ENCODE measurements at places on chromosomes 1 and 21. TPM values are rescaled to one million over a fixed set of nuclear protein-coding genes. Genes with fewer than 3 reads are reported as not detected.

- peaks cover 34% of the 10 kb centered on the region for H3K4me1 ChIP-seq
These were observed 1.0 kb upstream of the IER5 start for GRCh38 chr1:181087400-181087901.

DNA sequence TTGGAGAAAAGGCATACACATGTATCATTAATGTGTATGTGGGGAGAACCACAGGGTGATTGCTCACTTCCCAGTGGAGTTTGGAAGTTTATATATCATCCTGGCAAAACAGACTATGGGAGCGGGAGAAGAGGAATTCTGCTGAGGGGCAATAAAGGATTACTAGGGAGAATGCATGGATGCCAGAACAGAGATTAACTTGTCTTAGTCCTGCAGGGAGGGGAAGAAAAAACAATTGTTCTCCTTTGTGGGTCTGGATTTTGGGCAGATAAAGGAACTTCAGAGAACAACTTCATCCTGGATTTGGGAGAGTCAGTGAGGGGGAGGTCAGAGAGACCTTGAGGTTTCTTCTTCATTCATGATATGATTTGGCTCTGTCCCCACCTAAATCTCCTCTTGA lies 55.9 kb upstream of the SOX13 start:
- peaks cover 34% of the 10 kb centered on the region for H3K27me3 ChIP-seq
- DNase-seq, result no peak
- no peaks in the 10 kb centered on the region for H3K4me1 ChIP-seq
- H3K27ac ChIP-seq, result no peak overlapping the region
- H3K36me3 ChIP-seq, result no peaks in the 10 kb centered on the region

- no peak for DNase-seq
- H3K27me3 ChIP-seq, result no peaks in the 10 kb centered on the region
- no peak overlapping the region for H3K27ac ChIP-seq
These were observed 75.1 kb upstream of the NEGR1 start for GRCh38 chr1:72357411-72357810.

DNA sequence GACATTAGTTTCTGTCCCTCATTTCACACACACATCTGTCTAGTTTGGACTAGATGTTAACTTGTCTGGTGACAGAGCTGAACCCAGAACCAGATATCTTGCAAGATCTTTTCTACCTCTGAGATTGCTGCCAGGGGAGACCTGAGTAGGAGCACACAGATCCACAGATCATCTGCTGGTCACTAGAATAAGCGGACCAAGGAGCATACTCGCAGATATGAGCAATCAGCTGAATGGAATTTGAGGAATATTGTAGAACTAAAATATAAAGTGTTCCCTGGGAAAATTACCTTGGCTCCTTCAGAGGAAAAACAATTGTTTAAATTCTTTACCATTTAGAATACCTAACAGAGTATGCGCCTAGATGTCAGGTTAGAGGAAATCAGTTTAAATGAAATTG lies 90.7 kb downstream of the TNFSF18 start:
- H3K4me1 ChIP-seq, result peaks cover 13% of the 10 kb centered on the region
- H3K27ac ChIP-seq, result no peak overlapping the region
- no peak for DNase-seq
- H3K4me3 ChIP-seq, result no peak overlapping the region
- H3K27me3 ChIP-seq, result no peaks in the 10 kb centered on the region

DNA sequence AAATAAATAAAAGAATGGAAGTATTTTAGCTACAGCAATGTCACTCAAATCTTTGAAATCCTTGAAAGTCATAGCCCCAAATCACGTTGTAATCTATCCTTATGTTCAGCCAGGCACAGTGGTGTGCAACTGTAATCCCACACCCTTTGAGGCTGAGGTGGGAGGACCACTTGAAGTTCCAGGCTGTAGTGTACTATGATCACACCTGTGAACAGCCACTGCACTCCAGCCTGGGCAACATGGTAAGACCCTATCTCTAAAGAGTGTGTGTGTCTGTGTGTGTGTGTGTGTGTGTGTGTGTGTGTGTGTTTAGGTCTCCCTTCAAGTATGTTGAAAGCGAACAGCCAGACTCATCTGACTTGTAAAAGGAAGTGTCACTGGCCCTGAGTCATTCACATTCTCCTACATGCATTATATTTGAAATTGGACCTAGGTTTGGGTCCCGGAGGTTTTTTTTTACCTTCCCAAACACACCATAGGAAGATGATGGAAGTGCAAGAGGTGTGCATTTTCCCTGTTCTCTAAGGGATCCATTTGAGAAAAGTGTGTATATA lies 50.1 kb downstream of the ZNF281 start:
- no peaks in the 10 kb centered on the region for H3K36me3 ChIP-seq
- peak; percentile 8 for DNase-seq
- H3K4me3 ChIP-seq, result no peak overlapping the region
- H3K4me1 ChIP-seq, result peaks cover 7% of the 10 kb centered on the region
- H3K27ac ChIP-seq, result no peak overlapping the region

- H3K4me1 ChIP-seq, result peaks cover 33% of the 10 kb centered on the region
- no peaks in the 10 kb centered on the region for H3K36me3 ChIP-seq
- peak overlapping the region; percentile 90 for H3K27ac ChIP-seq
These were observed 663 bp downstream of the CAMTA1 start for GRCh38 chr1:6785728-6786505.

DNA sequence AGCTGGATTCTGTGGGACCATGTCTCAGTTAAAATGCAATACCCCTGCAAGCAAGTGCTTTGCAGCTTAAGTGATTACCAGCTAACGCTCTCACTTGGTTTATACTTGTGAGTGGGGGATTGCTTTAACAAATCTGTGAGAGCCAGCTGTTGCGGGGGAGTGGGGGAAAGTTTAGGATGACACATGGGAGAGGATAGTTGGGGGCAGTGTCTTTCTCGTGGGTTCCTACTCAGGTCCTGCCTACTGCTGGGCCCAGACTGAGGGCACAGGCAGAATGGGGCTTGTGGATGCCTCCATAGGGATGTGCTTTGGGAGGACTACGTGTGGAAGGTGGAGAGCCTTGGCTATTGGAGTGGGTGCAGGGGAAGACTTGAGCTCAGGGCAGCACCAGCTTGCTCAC lies 60.1 kb downstream of the ELK4 start:
- no peak overlapping the region for H3K27ac ChIP-seq
- H3K4me1 ChIP-seq, result peaks cover 5% of the 10 kb centered on the region
- H3K27me3 ChIP-seq, result peaks cover 70% of the 10 kb centered on the region

- no peak overlapping the region for H3K4me3 ChIP-seq
- H3K36me3 ChIP-seq, result no peaks in the 10 kb centered on the region
- H3K27me3 ChIP-seq, result no peaks in the 10 kb centered on the region
- peak; percentile 83 for DNase-seq
- H3K4me1 ChIP-seq, result no peaks in the 10 kb centered on the region
- no peak overlapping the region for H3K27ac ChIP-seq
These were observed 29.2 kb upstream of the LRRC3 start for GRCh38 chr21:44425895-44426662.

DNA sequence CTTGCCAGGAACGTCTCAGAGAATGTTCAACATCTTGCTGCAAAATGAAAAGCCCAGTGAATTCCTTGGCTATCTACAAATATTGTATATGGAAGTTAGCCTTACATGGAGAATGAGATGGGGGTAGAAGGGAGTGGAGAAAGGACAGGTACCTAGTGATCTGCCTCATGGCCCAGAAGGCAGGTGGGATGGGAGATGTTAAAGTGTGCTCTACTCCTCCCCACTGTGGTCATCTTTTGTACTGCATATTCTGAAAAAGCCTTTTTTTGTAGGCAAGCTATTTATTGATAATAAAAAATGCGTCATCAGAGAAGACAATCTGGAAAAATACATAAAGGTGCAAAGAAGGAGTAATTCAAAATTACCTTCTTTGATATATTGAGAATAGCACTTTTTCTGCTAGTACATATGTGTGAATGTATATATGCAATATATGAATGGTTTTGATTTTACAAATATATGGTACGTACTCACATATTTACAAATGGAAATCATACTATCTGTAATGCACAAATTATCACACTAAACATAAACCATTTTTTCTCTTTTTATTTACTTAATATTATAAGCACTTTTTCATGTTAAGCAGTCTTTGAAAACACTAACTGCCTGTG lies 19.1 kb upstream of the SLC5A9 start:
- H3K36me3 ChIP-seq, result no peaks in the 10 kb centered on the region
- no peak overlapping the region for H3K27ac ChIP-seq
- H3K4me1 ChIP-seq, result no peaks in the 10 kb centered on the region
- peak; percentile 8 for DNase-seq
- H3K4me3 ChIP-seq, result no peak overlapping the region

GRCh38 chr1:75668813-75669212 lies 55.7 kb upstream of the ACADM start:
- no peaks in the 10 kb centered on the region for H3K4me1 ChIP-seq
- no peak for DNase-seq
- no peaks in the 10 kb centered on the region for H3K36me3 ChIP-seq

GRCh38 chr1:245576323-245576722 lies 421.5 kb downstream of the KIF26B start:
- no peak overlapping the region for H3K27ac ChIP-seq
- peaks cover 8% of the 10 kb centered on the region for H3K4me1 ChIP-seq
- H3K36me3 ChIP-seq, result no peaks in the 10 kb centered on the region
- H3K27me3 ChIP-seq, result peaks cover 30% of the 10 kb centered on the region
- no peak overlapping the region for H3K4me3 ChIP-seq

DNA sequence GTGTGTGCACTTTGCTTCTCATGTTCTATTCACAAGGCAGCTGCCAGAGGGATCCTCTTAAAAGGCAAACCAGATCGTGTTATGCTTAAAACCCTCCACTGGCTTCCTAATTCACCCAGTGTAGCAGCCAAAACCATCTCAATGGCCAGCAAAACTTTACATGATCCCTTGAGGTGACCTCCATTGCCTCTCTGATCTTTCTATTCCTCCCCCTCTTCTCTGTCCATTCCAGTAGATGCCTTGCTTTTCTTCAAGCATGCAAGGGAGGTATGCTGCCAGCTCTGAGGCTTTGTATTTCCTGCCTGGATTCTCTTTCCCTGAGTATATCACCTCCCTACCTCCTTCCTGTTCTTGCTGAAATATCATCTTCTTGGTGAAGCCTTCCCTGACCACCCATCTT lies 93.2 kb upstream of the KCNK2 start:
- H3K4me1 ChIP-seq, result peaks cover 12% of the 10 kb centered on the region
- H3K36me3 ChIP-seq, result no peaks in the 10 kb centered on the region
- no peak overlapping the region for H3K27ac ChIP-seq
- no peaks in the 10 kb centered on the region for H3K27me3 ChIP-seq

DNA sequence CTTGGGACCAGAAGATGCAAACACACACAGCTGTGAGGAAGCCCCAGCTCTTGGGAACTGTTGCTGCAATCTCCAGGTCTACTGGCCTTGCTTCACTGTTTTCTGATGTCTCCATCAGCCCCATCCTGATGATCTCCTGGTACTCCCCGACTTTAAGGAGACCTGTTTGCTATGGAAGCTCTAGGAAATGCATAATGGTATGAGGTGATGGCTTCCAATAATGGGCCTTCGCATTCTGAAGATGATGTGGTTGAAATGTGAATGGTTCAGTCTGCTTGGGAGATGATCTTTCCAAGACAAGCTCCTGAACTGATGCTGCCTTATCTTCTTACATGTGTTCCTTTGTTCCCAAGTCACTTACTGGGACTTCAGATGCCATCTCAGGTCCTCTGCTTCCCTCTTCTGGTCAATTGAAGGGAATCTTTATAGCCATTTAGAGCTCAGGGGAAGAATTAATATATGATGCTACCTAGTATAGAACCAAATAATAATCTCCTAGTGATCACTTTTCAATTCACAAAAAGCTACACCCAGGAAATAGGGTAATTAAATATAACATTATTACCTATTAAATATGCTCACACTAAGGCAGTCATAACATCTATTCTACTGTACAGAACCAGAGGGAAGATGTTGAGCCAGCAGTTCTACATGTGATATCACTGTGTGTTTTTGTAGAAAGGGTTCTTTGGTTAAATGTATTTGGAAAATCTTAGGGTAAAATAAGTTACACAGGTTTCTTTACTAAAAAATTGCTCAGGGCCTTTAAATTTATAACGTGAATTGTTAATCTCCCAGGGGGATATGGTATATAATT lies 73.9 kb upstream of the VTCN1 start:
- no peak for DNase-seq
- H3K4me3 ChIP-seq, result no peak overlapping the region
- H3K4me1 ChIP-seq, result no peaks in the 10 kb centered on the region
- no peaks in the 10 kb centered on the region for H3K36me3 ChIP-seq
- no peak overlapping the region for H3K27ac ChIP-seq

- DNase-seq, result no peak
- H3K4me1 ChIP-seq, result no peaks in the 10 kb centered on the region
These were observed 13.0 kb downstream of the CHIT1 start for GRCh38 chr1:203216274-203217138.

- H3K4me1 ChIP-seq, result peaks cover 19% of the 10 kb centered on the region
- H3K4me3 ChIP-seq, result no peak overlapping the region
- H3K27ac ChIP-seq, result no peak overlapping the region
- DNase-seq, result no peak
These were observed 15.7 kb upstream of the FGR start for GRCh38 chr1:27650539-27651175.

GRCh38 chr1:89993541-89993940 lies 1.4 kb upstream of the ZNF326 start:
- no peak overlapping the region for H3K27ac ChIP-seq
- H3K27me3 ChIP-seq, result peaks cover 5% of the 10 kb centered on the region
- H3K4me1 ChIP-seq, result peaks cover 26% of the 10 kb centered on the region
- H3K36me3 ChIP-seq, result peaks cover 6% of the 10 kb centered on the region

GRCh38 chr21:33539616-33540015 lies 2.3 kb downstream of the GART start:
- H3K27me3 ChIP-seq, result no peaks in the 10 kb centered on the region
- no peak for DNase-seq
- no peak overlapping the region for H3K27ac ChIP-seq
- H3K4me1 ChIP-seq, result peaks cover 23% of the 10 kb centered on the region
- H3K36me3 ChIP-seq, result peaks cover 19% of the 10 kb centered on the region
- H3K4me3 ChIP-seq, result no peak overlapping the region

- no peak overlapping the region for H3K4me3 ChIP-seq
- DNase-seq, result no peak
- H3K27ac ChIP-seq, result no peak overlapping the region
- peaks cover 16% of the 10 kb centered on the region for H3K4me1 ChIP-seq
- H3K36me3 ChIP-seq, result no peaks in the 10 kb centered on the region
These were observed 4.1 kb upstream of the CHML start for GRCh38 chr1:241644259-241644658.

GRCh38 chr1:65062339-65062738 lies 85.7 kb upstream of the AK4 start:
- peaks cover 29% of the 10 kb centered on the region for H3K4me1 ChIP-seq
- no peak overlapping the region for H3K27ac ChIP-seq
- no peak overlapping the region for H3K4me3 ChIP-seq
- H3K27me3 ChIP-seq, result peaks cover 7% of the 10 kb centered on the region
- DNase-seq, result no peak

DNA sequence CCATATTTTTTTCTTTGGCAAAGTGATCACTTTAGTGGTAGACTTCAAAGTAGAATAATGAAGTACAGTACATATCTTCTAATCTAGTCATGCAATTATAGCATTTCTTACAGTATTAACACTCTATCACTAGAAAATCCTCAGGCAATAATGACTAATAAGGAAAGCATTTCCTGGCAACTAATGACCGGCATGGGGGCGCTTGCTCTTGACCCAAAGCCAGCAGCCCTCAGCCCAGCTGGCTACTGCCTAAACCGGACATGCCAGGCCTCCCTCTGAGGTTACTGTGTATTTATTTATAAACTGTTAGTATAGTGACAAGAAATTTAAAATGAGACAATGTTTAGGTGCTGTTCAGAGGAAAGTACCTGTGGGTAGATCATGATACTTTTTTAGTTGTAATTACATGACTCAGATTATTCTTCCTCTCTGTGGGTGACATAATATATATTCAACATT lies 633.8 kb downstream of the PTPRC start:
- H3K27ac ChIP-seq, result peak overlapping the region; percentile 77
- H3K27me3 ChIP-seq, result no peaks in the 10 kb centered on the region
- DNase-seq, result peak; percentile 91
- H3K36me3 ChIP-seq, result no peaks in the 10 kb centered on the region
- no peak overlapping the region for H3K4me3 ChIP-seq

CHTOP gene
- 74.3 TPM for total RNA-seq

KCNJ9 gene
- total RNA-seq, result not detected

GABPB2 gene
- 11.1 TPM for total RNA-seq

Measured in osteocyte (in vitro differentiated cells).